ENCODE measurements at places on chromosomes 4 and X. TPM values are rescaled to one million over a fixed set of nuclear protein-coding genes. Genes with fewer than 3 reads are reported as not detected.

The ABCG2 gene
- total RNA-seq = 0.61 TPM

The VSIG1 gene
- 11.9 TPM for total RNA-seq

The SOX3 gene
- not detected for total RNA-seq

The IL2RG gene
- 166 TPM for total RNA-seq

The GIMD1 gene
- total RNA-seq = not detected

The HERC5 gene
- 13.5 TPM for total RNA-seq

The PPARGC1A gene
- total RNA-seq = not detected

The DGKK gene
- not detected for total RNA-seq

The ZNF595 gene
- total RNA-seq = 5.8 TPM

The TMEM47 gene
- total RNA-seq = not detected

The CTAG2 gene
- total RNA-seq = not detected

The ZNF275 gene
- total RNA-seq = 11.3 TPM

Data from CD8-positive, alpha-beta T cell (primary cell).